Activated T-cell treated with anti-CD3 and anti-CD28 coated beads, Interleukin-2, amount 50 U/mL, for 1 hour (primary cell): ENCODE measurements at places on chromosomes 16 and 17.

- no peak for DNase-seq
These were observed 113.6 kb downstream of the SMG6 start for GRCh38 chr17:2190014-2190413.

DNA sequence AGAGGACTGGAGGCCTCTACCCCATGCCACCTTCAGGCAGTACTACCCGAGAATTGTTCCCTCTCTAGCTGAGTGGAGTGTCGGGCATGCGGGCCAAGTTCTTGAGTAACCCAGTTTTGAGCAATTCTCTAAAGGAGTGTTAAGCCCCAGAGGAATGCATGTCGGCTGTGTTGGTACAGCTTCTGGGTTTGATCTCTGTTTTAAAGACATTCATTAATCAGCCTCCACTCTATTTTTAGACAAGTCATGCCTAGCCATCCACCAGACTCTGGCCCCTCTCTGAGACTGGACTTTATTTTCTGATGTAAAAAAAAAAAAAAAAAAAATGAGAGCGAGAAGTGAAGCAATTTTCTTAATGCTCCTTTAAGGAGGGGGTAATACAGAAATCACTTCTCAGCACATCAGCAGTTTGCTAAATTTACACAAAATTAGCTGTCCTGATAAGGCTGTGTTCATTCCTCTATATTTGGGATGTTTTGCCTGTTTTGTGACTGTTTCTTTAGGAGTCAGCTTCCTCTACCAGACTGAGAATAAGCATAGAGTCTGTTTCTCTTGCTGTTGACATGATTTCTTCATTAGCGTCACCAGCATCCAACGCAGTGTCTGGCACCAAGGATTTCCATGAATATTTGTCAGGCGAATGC, 88.7 kb downstream of the AXIN2 start:
- DNase-seq, result no peak

DNA sequence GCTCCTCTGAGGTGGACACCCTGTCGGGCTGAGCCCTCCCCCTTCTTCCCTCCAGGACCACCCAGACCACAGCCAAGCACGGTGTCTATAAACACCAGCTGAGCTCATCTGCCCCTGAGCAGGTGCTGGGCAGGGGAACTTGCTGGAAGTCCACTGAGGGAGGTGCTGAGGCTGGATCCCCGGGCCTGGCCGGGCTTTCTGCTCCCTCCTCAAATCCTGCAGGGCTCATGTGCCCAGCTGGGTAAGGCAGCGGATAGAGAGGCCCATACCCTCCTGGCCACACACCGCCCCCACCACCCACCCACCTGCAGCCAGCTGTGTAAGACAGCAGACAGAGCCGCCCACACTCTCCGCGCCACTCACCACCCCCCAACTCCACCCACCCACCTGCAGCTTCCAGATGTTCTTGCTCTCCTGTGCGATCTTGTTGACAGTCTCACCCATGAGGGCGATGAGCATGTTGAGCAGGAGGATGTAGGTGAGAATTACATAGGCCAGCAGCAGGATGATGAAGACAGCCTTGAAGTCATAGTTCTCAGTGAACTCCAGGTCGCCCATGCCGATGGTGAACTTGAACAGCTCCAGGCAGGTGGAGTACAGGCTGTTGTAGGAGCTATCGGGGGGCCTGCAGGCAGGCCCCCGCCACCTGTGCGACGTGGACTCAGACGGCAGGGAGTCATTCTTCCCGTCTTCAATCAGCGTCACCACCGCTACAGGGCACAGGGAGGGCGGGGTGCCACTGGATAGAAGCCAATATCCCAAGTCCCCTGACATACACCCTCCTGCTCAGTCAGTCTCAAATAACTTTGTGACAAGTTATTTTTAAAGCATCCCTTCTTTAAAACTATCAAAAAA, 15.9 kb upstream of the TRPV3 start:
- DNase-seq, result no peak

DNA sequence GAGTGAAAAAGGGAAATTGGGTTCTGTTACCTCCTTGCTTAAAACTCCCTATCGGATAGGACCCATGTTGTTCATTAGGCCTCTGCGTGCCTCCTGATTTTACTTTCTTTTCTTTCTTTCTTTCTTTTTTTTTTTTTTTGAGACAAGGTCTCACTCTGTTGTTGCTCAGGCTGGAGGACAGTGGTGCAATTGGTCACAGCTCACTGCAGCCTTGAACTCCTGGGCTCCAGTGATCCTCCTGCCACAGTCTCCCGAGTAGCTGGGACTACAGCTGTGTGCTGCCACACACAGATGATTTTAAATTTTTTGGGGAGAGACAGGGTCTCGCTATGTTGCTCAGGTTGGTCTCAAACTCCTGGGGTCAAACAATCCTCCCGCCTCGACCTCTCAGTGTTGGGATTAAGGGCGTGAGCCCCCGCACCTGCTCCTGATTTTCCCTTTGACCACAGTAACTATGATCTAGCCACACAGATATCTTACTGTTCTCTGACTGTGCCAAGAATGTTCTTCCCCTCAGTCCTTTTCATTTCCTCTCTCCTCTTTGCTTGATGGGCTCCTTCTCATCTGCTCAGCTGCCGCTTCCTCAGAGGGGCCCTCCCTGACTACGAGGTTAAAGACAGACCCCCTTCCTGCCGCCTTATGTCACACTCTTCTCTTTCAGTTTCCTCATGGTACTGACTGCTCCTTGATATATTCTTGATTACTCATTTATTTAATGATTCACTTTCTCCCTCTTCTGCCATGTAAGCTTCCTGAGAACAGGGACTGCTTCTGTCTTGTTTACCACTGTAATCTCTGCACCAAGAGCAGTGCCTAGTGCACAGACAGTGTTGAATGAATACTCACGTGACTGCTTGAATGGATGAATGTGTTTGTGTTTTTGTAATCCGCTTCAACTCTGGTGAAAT, 44.3 kb downstream of the LCMT1 start:
- no peak for DNase-seq

DNA sequence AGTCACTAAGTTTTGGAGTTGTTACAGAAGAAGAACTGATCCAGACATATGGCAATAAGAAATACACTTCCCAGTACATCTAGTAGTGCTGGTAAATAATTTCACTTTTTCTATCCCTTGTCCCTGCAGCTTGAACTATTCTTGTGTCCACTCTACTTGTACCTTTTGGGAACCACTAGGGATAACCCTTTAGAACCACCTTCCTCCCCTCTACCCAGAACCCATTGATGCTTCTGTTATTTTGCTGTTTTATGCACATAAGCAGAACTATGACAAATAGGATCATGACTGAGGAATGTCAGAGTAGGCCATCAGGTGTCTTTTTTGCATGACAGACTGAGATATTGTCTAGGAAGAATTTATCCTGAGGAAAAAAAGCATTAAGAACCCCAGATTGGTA, 125.1 kb downstream of the BRIP1 start:
- no peak for DNase-seq

GRCh38 chr16:90026135-90026534, 6.9 kb upstream of the DBNDD1 start:
- DNase-seq, result no peak

GRCh38 chr17:40950176-40950575, 12.7 kb upstream of the KRT23 start:
- no peak for DNase-seq

DNA sequence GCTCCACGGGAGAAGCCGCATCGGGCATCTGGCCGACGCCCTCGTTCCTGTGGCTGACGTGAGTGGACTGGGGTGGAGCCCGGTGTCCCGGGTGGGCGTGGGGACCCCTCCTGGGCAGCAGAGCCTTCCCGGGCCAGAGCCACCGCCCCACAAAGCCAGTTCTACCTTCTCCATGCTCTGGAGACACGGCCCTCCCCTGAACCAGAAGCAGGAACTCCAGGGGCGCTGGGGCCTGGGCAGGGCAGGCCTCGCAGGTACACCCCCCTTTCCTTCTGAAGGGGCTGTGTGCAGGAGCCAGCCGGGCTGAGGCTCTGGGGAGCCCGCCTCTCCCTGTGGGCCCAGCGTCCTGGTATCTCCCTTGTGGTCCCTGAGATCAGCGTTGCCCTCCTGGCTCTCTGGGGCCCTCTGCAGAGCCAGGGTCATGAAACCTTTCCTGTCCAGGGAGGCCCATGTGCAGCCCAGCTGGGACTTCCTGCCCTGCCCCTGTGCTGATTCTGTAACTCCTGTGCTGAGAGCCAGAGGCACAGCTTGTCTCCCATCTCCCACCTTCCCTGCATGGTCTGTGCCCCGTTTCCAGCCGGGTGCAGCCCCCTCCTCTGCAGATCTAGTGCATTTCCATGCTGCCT, 6.5 kb downstream of the PIGQ start:
- no peak for DNase-seq

GRCh38 chr16:49693445-49693844, 162.5 kb downstream of the ZNF423 start:
- no peak for DNase-seq

- no peak for DNase-seq
These were observed 723 bp upstream of the SPAG5 start for GRCh38 chr17:28599311-28600184.

GRCh38 chr16:31713945-31714902, 159.4 kb upstream of the ZNF267 start:
- DNase-seq, result peak; percentile 23

- DNase-seq, result no peak
These were observed 1.9 kb upstream of the SNN start for GRCh38 chr16:11666103-11667055.

- no peak for DNase-seq
These were observed 169.3 kb downstream of the CDH13 start for GRCh38 chr16:82796047-82796446.

- DNase-seq, result no peak
These were observed 840 bp upstream of the CD300LB start for GRCh38 chr17:74532115-74532514.

- DNase-seq, result no peak
These were observed 29.1 kb downstream of the LDHD start for GRCh38 chr16:75087375-75087979.
